Nephron progenitor cell (in vitro differentiated cells): ENCODE measurements at places on chromosomes 6 and 20.

GRCh38 chr6:20838113-20838512, 303.9 kb downstream of the CDKAL1 start:
- DNase-seq = no peak

DNA sequence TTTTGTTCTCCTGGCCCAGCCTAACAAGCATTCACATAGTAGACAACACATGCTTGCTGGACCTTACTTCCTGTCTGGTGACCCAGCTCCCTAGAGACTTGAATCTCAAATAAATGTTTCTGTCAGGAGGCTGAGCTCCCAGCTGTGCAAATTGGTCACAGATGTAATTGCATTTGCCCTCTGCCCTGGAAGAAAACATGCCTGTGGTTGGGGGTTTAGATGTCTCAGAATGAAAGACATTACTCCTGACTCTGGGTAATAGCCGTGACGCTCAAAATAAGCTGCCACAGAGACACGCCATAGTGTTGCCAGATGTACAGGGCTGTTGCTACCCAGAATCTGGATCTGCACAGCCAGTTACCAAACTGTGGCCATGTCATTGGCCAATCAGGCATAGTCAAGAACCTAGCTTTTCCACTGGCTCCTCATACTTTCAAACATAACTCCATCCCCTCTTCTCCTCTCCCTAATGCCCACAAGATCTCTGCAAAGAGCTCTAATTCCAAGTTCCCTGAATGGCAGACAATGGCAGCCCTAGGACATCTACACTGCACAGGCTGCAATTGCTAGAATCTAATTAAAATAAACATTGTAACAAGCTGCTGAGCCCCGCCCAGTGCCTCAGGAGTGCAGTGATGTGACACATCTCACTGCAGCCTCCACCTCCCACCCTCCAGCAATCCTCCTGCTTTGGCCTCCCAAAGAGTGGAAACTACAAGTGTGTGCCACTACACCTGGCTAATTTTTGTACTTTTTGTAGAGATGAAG, 32.8 kb upstream of the GMPR start:
- peak; percentile 59 for DNase-seq

DNA sequence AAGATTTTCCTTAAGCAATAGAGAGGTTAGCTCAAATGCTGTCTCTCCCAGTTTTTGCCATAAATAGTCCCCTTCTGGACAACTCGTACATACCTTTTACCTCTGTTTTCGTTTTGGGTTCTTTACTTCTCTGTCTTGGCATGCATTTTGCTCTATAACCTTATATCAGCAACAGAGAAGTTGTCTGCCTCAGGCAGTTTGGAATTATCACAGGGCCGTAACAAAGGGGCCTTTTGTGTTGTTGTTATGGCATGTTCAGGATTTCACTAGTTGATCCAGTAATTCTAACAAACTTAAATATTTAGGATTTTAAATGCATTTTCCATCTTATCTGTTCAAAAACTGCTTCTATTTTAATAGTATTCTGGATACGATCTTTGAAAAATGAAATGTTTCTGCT, 259.8 kb downstream of the CD109 start:
- DNase-seq = no peak

- no peak for DNase-seq
Measured at GRCh38 chr20:39446397-39446796, 484.3 kb downstream of the DHX35 start.

GRCh38 chr6:57313711-57314471, 3.5 kb upstream of the PRIM2 start:
- no peak for DNase-seq

- no peak for DNase-seq
Measured at GRCh38 chr6:113112086-113112485, 745.1 kb upstream of the MARCKS start.

GRCh38 chr20:41958391-41958790, 340.2 kb upstream of the CHD6 start:
- no peak for DNase-seq

- DNase-seq = peak; percentile 20
Measured at GRCh38 chr20:49104365-49104648, 58.2 kb downstream of the CSE1L start.

DNA sequence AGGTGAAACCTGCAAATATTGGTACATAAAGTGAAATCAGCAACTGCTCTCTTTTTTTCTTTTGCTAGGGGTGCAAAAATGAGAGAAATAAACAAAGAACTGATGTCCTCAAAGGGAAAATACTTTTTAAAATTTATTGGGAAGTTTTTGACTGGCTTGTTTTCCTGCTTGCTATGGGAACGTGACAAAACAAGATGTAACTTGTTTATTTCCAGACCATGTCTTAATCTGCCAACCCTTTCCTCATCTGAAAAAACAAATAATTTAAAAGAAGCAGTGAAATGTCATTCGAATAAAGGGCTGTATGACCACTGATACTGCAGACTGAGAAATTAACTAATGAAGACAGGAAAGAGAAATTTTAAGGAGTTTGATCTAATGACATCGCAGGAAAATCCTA, 221.9 kb downstream of the CBLN4 start:
- DNase-seq = no peak

- no peak for DNase-seq
Measured at GRCh38 chr6:112827793-112828192, 480.7 kb downstream of the RFPL4B start.

DNA sequence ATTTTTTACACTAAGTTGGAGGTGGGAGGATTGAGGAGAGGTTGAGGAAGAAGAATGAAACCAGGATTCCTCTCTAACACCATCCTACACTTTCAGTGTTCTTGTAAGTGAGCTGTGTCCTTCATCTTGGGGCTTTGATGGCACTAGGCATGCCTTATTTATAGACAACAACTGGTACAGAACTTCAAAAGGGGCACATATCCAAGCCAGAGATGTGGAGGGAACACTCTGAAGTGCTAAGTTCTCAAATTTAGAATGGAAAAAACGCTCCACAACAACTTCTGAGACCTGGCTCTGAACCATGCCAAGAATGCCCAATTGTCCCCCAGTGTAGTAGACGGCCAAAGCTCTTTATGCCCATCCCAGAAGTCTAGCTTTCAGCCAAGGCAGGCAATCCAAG, 16.2 kb upstream of the PKHD1 start:
- no peak for DNase-seq

DNA sequence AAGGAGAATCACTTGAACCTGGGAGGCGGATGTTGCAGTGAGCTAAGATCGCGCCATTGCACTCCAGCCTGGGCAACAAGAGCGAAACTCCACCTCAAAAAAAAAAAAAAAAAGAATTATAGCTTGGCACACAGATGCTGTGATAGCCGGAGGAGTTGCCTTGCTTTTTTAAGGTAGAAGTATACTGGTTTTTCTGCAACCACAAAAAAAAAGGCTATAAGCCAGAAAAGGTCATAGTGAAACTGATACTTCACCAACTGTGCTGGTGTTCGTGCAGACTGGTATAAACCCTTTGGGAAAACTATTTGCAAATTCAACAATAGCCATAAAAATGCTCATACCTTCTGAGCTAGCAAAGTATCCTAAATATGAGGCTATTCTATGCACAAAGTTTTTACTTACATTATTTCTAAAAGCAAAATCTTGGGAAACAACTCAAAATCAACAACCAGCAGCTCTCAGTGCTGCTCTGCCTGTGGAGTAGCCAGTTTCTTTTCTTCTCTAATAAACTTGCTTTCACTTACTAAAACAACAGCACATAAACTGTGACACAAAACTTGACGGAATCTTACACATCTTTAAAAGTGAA, 44.0 kb downstream of the B4GALT5 start:
- no peak for DNase-seq

DNA sequence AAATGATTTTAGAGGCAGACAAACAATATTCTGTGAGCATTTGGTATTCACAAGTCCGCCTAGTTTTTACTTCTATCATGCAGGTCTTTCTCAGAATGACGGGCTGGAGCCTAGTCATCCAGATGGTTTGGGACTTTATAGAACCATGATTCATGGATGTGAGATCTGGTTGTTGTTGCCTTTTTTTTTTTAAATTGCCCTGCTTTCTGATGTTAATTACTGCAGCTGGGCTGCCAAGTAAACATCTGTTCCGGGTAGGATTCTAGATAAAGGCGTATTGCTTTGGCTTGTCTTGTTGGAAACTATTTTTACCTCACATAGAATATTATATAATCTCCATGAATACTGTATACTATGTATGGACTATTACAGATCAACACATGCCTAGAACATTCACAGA, 58.1 kb downstream of the RNF217 start:
- DNase-seq = no peak

GRCh38 chr6:5905431-5906339, 101.0 kb downstream of the NRN1 start:
- no peak for DNase-seq

GRCh38 chr6:20313960-20314530, 87.6 kb upstream of the E2F3 start:
- no peak for DNase-seq

DNA sequence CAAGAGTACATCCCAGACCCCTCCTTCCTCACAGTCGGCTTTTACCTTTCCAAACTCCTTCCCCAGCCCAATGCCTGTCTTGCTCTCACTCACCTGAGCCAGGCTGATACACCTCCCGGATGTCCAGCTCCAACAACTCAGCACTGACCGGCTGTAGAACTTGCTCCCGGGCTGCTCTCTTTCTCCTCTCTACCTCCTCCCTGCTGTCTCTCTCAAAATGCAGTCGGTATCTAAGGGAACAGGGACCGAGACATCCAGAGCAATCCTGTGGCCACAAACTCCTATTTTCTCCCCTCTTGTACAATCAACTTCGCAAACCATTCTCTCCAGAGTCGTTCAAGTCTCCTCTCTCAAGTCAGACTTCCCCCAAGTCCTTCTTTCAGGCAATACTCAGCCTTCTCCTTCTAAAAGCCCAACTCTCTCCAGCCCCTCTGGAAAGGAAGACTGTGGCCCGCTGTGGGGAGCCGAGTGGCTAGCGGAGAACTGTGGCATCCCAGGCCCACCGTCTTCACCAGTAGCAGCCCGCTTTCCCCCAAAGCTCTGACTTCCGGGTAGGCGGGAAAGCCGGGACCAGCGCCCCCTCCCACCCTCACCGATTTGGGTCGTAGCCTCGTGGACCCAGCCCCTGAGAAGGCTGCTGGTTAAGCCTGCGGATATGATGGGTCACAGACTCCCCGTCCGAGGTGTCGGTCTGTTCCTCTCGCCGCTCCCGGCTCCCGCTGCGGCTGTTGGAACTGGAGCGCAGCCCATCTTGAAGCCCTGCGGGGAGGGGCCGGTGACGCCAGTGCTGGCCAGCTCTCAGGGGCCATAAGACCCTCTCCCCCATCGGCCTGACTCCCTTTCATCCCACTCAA, 1.1 kb downstream of the GNL1 start:
- peak; percentile 64 for DNase-seq

DNA sequence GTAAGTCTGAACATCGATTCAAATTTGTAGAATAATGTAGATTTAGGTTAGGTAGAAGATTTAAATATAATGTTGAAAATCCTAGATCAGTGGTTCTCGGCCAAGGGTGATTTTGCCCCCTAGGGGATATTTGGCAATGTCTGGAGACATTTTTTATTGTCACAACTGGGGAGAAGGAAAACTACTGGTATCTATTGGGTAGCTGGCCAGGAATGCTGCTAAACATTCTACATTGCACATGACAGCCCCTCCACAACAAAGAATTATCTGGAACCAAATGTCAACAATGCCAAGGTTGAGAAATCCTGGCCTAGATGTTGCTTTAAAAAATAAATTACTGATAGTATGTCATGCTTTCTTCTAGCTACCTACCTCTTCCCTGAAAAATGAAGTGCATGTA, 76.1 kb downstream of the HIVEP2 start:
- DNase-seq = no peak

- no peak for DNase-seq
Measured at GRCh38 chr20:32024683-32025295, 14.6 kb downstream of the CCM2L start.

- DNase-seq = no peak
Measured at GRCh38 chr20:47907031-47907675, 121.9 kb upstream of the SULF2 start.

DNA sequence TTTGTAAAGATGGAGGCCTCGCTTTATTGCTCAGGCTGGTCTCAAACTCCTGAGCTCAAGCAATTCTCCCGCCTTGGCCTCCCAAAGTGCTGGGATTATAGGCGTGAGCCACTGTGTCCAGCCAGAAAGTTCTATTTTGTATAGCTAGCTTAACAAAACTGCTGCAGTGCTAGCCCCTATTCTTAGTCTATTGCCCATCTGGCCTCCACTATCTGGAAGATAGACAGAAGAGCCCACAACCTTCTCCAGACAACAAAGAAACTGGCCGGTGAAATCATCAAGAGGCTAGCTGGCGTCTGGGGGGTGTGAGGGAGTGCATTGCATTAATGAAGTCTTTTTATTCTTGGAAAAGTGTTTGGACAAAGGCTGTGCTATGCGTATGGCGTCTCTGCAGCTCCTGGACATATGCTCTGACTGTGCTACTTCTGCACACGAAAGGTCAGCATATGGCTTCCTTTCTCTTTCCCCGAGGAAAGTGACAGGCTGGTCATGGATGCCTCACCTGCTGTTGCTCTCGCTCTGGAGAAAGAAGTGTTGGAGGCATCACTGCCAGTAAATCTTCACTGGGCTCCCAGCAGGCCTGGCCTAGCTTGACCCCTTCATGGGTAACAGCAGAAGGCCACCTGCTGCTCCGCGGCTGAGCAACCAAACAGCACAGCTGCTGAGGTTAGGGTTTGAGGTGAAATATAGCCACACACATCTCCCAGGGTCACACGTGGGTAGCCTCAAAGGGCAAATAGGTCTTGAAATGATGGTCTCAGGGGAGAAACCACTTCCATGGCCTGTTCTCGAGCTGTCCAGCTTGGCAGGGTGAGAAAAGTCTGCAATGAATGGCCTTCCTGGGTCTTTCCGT, 95.1 kb upstream of the IYD start:
- DNase-seq = peak; percentile 76

DNA sequence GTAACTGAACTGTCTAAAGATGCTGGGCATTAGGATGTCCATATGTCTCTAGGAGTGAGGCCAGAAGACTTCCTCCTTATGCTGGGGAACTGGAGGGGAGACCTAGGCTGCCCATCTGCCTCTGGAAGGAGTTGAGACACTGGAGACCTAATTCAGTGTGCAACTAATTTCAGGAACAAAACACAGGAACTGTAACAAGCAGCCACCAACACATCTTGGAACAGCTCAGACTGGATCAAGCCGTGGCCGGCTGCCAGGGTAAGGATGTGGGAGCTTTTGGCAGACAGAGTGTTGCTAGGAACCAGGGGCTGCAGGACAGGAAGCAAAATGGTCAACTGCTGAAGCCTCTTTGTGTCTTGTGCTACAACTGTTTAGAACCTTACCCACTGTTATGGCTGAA, 16.4 kb upstream of the MAS1 start:
- DNase-seq = no peak

- DNase-seq = no peak
Measured at GRCh38 chr6:134249759-134250602, 67.9 kb downstream of the SGK1 start.
